ENCODE measurements at places on chromosomes 16 and 17. TPM values are rescaled to one million over a fixed set of nuclear protein-coding genes. Genes with fewer than 3 reads are reported as not detected.

Gene MRC2
- 13.5 TPM for total RNA-seq

DNA sequence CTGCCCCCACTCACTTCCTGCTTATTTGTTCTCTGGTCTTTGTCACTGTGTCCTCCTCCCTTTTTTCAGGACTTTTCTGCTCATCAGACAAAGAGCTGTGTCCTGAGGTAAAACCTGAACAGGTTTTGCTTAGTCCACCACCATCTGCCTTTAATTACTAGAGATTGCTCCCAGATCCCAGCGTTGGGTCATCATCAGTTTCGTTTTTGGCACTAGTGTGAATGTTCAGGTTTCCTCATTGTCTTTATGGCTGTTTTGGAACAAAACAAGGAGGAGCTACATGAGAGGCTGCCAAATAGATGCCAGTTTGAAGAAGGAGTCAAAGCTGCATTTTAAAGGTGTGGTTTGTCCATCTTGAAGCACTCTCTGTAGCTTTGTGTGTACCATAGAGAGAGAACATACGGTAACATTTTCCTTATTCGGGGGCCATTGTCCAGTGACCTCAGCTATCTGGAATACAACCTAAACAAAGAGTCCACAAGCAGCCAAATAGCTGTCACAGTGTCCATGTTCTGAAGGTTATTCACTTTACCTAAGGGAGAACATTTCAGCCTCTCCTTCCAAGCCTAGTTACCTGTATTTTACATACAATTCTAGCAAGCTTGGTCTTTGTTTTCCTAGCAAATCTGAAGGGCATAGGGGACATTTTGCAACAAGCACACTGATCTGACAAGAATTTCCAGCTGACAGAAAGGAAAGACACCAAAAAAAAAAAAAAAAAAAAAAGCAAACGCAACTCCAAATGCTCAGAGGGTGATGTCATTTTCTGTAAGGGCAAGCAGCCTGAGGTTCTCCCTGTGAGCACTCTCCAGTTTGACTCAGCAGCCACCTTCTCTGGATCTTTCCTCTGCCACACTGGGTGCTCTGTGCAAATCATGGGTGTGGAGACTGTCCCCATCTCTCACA, 196.1 kb downstream of the NTN1 start:
- no peak for DNase-seq

- DNase-seq: peak; percentile 56
Observed at GRCh38 chr16:56324406-56324805, 100.9 kb downstream of the AMFR start.

GRCh38 chr17:48631693-48632578, 5.8 kb upstream of the HOXB9 start:
- no peak for DNase-seq

- DNase-seq: no peak
Observed at GRCh38 chr17:7348478-7349242, 3.3 kb upstream of the KCTD11 start.

- DNase-seq: peak; percentile 52
Observed at GRCh38 chr17:40038882-40039513, 15.2 kb downstream of the MED24 start.

GRCh38 chr17:67018471-67019434, 25.6 kb upstream of the CACNG1 start:
- DNase-seq: no peak

GRCh38 chr16:6643080-6643686, 689.5 kb upstream of the RBFOX1 start:
- peak; percentile 73 for DNase-seq

- DNase-seq: no peak
Observed at GRCh38 chr16:67215706-67216105, 11.2 kb upstream of the TMEM208 start.

DNA sequence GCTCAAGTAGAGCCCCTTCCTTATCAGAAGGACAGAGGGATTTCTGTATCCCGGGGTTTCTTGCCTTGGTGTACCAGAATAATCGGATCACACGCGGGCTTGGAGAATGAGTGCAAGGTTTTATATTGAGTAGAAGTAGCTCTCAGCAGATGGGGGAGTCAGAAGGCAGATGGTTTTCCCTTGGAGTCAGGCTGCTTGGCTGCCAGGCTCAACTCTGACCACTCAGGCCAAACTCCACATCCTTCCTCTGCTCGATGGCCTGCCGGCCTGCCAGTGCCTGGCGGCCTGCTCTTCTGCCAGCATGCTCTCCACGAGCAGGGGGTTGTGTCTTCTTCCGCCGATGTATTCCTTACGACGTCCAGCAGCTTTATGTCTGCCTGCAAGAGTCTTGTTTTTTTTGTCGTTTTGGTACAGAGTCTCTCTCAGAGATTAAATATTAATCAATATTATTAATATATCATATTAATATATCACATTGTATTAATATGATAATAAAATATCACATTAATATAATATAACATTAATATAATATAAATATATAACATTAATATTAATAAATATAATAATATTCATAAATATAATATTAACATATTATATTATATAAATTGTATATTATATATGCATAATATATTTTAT, 229.2 kb upstream of the WSCD1 start:
- DNase-seq: no peak

Gene SMPD3
- 0.06 TPM for total RNA-seq

GRCh38 chr16:48852458-48852857, 242.5 kb upstream of the N4BP1 start:
- no peak for DNase-seq

Gene PPL
- 18.8 TPM for total RNA-seq

Gene PRSS8
- 23.4 TPM for total RNA-seq

DNA sequence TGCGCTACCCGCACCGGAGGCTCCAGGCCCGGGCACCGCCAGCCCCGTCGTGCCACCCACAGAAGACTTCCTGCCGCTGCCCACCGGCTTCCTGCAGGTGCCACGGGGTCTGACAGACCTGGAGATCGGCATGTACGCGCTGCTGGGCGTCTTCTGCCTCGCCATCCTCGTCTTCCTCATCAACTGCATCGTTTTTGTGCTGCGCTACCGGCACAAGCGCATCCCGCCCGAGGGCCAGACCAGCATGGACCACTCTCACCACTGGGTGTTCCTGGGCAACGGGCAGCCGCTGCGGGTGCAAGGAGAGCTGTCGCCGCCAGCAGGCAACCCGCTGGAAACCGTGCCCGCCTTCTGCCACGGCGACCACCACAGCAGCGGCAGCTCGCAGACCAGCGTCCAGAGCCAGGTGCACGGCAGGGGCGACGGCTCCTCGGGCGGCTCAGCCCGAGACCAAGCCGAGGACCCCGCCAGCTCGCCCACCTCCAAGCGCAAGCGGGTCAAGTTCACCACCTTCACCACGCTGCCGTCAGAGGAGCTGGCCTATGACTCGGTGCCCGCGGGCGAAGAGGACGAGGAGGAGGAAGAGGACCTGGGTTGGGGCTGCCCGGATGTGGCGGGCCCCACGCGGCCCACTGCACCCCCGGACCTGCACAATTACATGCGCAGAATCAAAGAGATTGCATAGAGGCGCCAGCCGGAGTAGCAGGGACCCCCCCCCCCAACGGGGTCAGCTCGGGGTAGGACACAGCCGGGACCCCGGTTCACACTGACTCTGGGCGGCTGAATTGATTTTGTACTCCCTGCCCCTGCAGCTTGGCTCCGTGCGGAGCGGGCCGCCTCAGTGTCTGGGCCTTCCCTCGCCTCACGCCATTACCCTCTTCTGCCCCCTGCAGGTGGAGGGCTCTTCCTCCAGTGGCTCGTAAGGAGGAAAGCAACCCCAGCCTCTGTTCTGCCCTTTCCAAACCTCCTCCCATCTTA, 58.5 kb downstream of the TMEM132E start:
- DNase-seq: peak; percentile 57

Gene ZFP1
- total RNA-seq: 3.3 TPM

DNA sequence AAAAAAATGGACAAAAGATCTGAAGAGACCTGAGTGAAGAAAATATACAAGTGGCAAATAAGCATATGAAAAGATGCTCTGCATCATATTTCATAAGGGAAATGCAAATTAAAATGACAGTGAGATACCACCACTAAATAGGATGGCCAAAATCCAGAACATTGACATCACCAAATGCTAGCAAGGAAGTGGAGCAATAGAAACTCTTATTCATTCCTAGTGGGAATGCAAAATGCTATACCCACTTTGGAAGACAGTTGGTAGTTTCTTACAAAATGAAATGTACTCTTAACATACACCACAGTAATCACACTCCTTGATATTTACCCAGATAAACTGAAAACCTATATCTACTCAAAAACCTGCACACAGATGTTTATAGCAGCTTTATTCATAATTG, 33.6 kb downstream of the DHRS7B start:
- DNase-seq: no peak

DNA sequence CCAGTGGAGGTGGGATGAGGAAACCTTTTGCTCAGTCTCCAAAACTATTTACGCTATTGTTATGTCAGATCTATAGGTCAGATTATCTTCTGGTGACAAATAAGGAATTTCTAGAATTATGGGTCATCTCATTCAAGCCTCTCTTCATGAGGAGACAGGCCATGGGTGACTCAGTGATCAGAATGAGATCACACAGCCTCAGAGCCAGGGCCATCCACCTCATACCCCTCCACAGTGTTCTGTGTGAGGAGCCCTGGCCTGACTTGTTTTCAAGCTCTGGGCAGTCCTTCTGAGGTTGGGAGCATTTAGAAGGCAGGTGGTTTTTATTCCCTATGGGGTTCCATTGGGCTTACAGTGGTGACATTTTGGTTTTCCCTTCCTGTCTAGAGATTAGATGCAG, 26.5 kb downstream of the YPEL2 start:
- peak; percentile 51 for DNase-seq

DNA sequence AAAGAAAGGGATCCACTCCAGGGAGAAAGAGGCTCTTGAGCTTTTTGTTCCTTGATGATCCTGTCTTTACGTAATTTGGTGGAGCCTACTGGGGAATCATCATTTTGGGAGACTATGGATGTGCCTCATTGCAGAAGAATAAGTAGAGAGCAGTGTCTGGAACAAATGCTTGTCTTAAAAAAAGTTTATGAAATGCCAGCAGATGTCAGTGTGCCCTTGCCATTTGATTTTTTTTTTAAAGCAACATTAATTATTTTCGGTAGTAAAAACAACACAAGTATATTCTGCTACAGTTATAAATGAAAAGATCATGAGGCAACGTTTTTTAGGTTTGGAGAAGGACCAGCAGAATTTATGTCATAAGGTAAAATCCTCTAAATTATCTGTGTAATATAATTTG, 934.8 kb upstream of the EEF2KMT start:
- DNase-seq: no peak

GRCh38 chr16:89482150-89482816, 8.1 kb downstream of the ANKRD11 start:
- no peak for DNase-seq

DNA sequence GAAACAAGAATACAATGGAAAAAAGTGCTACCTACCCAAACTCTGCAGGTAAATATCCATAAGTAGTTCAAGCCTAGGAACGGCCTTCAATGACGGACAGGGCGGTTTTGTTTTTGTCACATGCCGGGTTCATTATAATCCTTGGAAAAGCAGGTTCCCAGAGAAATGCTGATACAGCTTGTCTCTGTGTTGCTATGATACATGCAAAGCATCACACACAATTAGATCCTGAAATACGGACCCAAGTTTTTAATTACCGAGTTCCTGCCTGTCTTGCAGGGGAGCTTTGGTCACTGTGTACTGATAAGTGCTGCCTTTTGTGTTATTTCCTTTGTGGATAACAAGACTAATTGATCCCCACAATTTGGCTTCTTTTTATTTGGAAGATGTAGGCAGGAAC, 217.4 kb downstream of the HAPSTR1 start:
- DNase-seq: no peak

Gene PRSS22
- 42.5 TPM for total RNA-seq

Gene SLC5A10
- total RNA-seq: not detected

Gene SCIMP
- total RNA-seq: not detected

Gene GPR139
- not detected for total RNA-seq
